ENCODE measurements at places on chromosomes 2 and 18. TPM values are rescaled to one million over a fixed set of nuclear protein-coding genes. Genes with fewer than 3 reads are reported as not detected.

DNA sequence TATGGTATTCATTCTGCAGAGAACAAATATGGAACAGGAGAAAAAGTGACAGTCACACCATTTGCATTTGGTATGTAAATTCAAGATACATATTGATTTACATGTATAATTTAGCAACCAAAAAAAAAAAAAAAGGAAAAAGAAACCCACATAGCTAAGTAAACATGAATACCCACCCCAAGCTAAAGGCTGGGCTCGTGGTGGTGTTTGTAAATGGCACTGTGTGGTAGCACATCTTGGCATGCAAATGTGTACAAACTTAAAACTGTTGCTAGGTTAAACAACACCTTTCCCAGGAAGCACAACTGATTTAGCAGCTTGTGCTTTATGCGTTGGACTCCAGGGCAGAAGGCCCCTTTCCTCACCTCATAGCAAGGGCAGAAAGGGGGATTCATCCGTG is 481.1 kb upstream of the CELF4 start:
- no peaks in the 10 kb centered on the region for H3K27me3 ChIP-seq
- no peak overlapping the region for H3K27ac ChIP-seq
- H3K4me1 ChIP-seq, result no peaks in the 10 kb centered on the region
- no peaks in the 10 kb centered on the region for H3K36me3 ChIP-seq

DNA sequence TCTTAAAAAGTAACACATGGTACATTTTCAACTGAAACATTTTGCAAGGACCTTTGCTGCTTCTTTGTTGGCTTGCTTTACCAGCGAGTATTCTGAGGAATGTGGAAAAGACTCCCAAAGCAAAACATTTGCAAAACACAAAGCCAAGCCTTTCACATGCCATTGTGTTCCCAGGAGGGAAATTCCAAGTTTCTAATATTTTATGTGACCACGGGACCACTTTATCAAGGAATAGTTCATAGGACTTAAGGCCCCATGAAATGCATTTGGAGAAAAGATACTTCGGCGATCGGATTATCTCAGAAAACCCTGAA is 26.2 kb downstream of the CYP27C1 start:
- no peak overlapping the region for H3K27ac ChIP-seq
- H3K4me1 ChIP-seq, result no peaks in the 10 kb centered on the region
- H3K27me3 ChIP-seq, result no peaks in the 10 kb centered on the region
- no peak overlapping the region for H3K4me3 ChIP-seq
- DNase-seq, result no peak

- H3K27me3 ChIP-seq, result peaks cover 12% of the 10 kb centered on the region
- no peak for DNase-seq
- H3K4me1 ChIP-seq, result no peaks in the 10 kb centered on the region
Measured at GRCh38 chr2:219570194-219570923, 980 bp downstream of the OBSL1 start.

GRCh38 chr18:28114472-28114871 is 62.5 kb downstream of the CDH2 start:
- no peaks in the 10 kb centered on the region for H3K4me1 ChIP-seq
- H3K36me3 ChIP-seq, result no peaks in the 10 kb centered on the region
- no peak overlapping the region for H3K4me3 ChIP-seq
- H3K27ac ChIP-seq, result no peak overlapping the region
- no peak for DNase-seq

- no peaks in the 10 kb centered on the region for H3K36me3 ChIP-seq
- H3K4me1 ChIP-seq, result no peaks in the 10 kb centered on the region
- H3K4me3 ChIP-seq, result no peak overlapping the region
Measured at GRCh38 chr2:156918410-156918809, 339.1 kb upstream of the GALNT5 start.

Gene ABCG5
- total RNA-seq, result not detected

DNA sequence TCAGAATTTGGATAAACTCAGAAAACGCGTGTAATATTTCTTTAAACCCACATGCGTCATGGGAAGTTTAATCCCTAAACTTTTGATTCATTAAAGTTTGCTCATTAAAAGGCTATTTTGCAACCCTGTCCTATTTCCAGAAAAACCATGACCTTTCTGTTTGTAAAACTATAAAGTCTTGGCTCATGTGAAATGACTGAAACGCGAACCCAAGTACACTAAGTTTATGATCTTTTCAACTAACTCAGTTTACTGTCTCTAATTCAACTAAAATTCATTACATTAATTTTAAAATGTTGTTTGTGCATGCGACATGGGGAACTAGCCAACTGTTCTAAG is 3.9 kb upstream of the RPL31 start:
- peaks cover 9% of the 10 kb centered on the region for H3K4me1 ChIP-seq
- no peak overlapping the region for H3K27ac ChIP-seq
- H3K36me3 ChIP-seq, result peaks cover 5% of the 10 kb centered on the region
- H3K4me3 ChIP-seq, result no peak overlapping the region
- no peaks in the 10 kb centered on the region for H3K27me3 ChIP-seq

DNA sequence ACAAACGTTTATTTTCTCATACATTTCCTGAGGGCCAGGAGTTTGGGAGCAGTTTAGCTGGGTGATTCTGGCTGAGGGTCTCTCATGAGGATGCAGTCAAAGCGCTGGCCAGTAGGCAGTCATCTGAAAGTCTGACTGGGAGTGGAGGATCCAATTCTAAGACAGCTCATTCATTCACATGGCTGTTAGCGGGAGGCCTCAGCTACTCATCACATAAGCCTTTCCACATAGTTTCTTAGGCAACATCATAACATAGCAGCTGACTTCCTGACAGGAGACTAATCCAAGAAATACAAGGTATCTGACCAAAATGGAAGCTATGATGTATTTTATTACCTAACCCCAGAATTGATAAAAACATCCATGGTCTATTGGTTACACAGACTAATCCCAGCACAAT is 2.9 kb upstream of the MRPL44 start:
- DNase-seq, result no peak
- H3K27ac ChIP-seq, result no peak overlapping the region
- peaks cover 29% of the 10 kb centered on the region for H3K4me1 ChIP-seq
- H3K27me3 ChIP-seq, result no peaks in the 10 kb centered on the region
- H3K4me3 ChIP-seq, result no peak overlapping the region
- no peaks in the 10 kb centered on the region for H3K36me3 ChIP-seq

Gene ZNF396
- total RNA-seq, result 1.7 TPM

GRCh38 chr2:105761931-105762515 is 17.3 kb downstream of the NCK2 start:
- H3K4me1 ChIP-seq, result peaks cover 97% of the 10 kb centered on the region
- H3K36me3 ChIP-seq, result no peaks in the 10 kb centered on the region
- H3K4me3 ChIP-seq, result peak overlapping the region; percentile 29
- no peaks in the 10 kb centered on the region for H3K27me3 ChIP-seq
- no peak for DNase-seq

Gene CFAP210
- not detected for total RNA-seq

DNA sequence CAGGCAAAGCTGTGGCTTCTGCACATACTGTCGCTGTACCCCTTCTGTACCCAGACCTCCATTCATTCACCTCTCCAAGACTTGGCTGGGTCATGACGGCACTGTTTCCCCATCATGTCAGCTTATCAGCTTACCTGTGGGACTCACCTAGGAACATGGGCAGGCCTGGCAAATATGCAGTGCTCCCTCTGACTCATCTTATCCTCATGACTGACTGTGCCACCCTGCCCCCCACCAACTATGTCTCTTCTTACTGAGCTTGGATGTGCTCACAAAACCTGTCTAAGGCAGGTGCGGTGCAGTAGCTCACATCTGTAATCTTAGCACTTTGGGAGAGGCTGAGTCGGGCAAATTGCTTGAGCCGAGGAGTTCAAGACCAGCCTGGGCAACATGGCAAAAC is 152.4 kb downstream of the MGAT5 start:
- H3K4me3 ChIP-seq, result no peak overlapping the region
- no peaks in the 10 kb centered on the region for H3K27me3 ChIP-seq
- H3K36me3 ChIP-seq, result no peaks in the 10 kb centered on the region
- no peak overlapping the region for H3K27ac ChIP-seq

Gene SLC16A14
- 1.0 TPM for total RNA-seq

DNA sequence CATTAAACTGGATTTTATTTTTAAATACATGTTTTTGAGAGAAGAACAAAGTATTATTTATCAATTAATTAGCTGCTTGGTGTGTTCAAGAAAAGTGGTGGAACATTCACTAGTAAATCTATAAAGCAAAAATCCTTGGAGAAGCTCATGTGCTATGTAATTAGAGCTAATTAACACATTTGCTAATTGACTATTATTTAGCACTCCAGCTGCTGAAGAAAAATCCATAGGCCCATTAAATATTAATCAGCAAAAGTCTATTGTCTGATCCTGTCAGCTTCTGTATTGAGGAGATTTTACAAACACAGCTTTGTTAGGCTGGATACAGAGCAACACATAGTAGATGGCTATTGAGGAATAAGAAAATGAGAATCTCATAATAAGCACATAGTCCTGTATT is 336.1 kb downstream of the RBM43 start:
- no peaks in the 10 kb centered on the region for H3K36me3 ChIP-seq
- no peaks in the 10 kb centered on the region for H3K27me3 ChIP-seq
- H3K4me1 ChIP-seq, result no peaks in the 10 kb centered on the region
- DNase-seq, result no peak
- H3K27ac ChIP-seq, result no peak overlapping the region

Gene SERPINB7
- total RNA-seq, result not detected

Gene OLA1
- 146 TPM for total RNA-seq

- no peaks in the 10 kb centered on the region for H3K27me3 ChIP-seq
- no peak for DNase-seq
- H3K4me3 ChIP-seq, result no peak overlapping the region
- H3K4me1 ChIP-seq, result peaks cover 17% of the 10 kb centered on the region
- H3K36me3 ChIP-seq, result no peaks in the 10 kb centered on the region
Measured at GRCh38 chr18:59145055-59145454, 5.4 kb downstream of the SEC11C start.

- H3K4me3 ChIP-seq, result no peak overlapping the region
- no peaks in the 10 kb centered on the region for H3K36me3 ChIP-seq
- H3K27ac ChIP-seq, result no peak overlapping the region
Measured at GRCh38 chr18:3383381-3383915, 66.5 kb upstream of the TGIF1 start.

Gene MREG
- total RNA-seq, result 25.4 TPM

DNA sequence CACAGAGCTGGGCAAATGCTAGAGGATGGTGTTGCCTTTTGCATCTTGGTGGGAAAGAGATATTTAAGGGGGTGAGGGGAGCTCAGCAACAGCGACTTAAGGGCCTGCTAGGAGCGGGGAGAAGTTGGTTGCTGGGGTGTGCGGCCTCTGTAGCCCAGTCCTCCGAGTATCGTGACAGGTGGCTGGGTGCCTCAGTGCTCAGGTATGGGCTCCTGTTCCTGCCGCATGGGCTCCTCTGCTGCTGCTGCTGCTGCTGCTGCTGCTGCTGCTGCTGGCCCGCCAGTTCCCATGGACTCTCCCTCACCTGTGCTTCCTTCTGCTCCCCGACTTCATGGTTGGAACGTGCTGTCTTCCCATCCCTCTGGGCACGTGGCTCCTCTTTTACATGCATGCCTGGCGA is 22.0 kb downstream of the AGAP1 start:
- H3K27me3 ChIP-seq, result no peaks in the 10 kb centered on the region
- no peaks in the 10 kb centered on the region for H3K4me1 ChIP-seq
- no peak overlapping the region for H3K27ac ChIP-seq

Gene TUBB8B
- total RNA-seq, result not detected

DNA sequence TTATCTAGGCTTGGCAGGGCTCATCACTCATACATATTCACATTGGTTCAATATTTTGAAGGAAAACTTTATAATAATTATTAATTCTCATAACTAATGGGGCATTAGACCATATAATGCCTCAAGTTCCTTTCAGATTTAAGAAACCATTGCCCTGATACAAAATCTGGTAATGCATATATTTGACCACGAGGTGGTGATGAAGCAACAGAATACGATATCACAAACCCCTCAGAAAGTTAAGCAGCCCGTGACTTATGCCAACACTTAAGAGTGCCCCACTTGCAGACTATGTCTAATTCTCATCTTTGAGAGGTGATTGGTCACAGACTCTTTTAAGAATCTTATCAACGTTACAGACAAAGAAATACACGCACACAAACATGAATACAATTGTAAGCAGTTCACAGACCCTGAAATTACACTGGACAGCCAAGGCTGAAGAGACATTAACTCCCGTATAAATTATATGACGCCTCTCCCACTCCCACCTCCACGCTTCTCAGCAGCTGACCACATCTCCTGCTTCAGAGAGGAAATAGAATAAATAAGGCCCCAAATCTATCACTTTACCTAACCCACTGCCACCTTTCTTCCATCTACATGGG is 20.7 kb upstream of the DNAH6 start:
- H3K36me3 ChIP-seq, result no peaks in the 10 kb centered on the region
- H3K27ac ChIP-seq, result no peak overlapping the region
- no peaks in the 10 kb centered on the region for H3K27me3 ChIP-seq
- H3K4me3 ChIP-seq, result no peak overlapping the region

DNA sequence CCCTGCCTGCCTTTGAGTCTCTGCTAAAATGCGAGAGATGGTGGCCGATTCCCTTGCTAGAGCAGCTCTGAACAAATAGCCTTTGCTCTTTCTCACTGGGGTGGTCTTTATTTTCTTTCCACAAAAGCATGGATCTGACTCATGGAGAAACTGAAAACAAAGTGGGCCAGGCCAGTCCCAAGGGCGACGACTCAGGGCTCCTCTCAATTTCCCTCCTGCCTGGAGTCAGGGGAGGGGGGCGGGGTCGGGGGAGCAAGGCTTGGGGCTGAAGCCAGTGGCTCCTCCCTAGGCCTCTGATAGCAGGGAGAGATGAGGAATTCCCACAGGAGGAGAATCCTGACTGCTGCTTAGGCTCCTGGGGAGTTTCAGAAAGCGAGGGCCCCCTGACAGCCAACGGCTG is 17.1 kb upstream of the IL1R2 start:
- H3K27ac ChIP-seq, result no peak overlapping the region
- H3K27me3 ChIP-seq, result no peaks in the 10 kb centered on the region
- no peak for DNase-seq
- no peaks in the 10 kb centered on the region for H3K4me1 ChIP-seq
- H3K4me3 ChIP-seq, result no peak overlapping the region
- no peaks in the 10 kb centered on the region for H3K36me3 ChIP-seq

GRCh38 chr2:217890445-217890844 is 112.3 kb downstream of the TNS1 start:
- H3K4me1 ChIP-seq, result no peaks in the 10 kb centered on the region
- H3K4me3 ChIP-seq, result no peak overlapping the region
- DNase-seq, result no peak

DNA sequence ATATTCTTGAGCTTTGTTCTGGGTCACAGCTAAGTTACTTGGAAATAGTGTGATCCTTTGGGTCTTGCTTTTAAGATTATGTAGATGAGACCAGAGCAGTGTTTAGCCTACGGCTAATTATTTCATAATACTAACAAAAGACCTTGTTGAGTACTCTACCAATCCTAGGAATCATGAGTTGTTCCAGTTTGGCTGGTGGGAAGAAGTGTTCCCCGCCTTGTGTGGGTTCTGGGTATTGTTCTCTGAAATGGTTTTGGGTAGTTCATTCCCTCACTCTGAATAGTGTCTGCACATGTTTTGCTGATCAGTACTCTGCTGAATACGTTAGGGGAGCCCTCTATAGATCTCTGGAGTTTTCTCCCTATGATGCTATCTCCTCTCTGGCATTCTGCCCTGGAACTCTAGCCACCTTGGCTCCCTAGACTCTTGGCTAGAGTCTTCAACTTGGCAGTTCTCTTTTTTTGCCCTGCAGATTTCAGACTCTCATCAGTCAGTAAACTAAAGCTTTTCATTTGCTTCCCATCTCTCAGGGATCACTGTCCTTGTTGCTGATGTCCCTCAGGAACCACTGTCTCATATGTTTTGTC is 48.4 kb downstream of the NEMP2 start:
- H3K27me3 ChIP-seq, result no peaks in the 10 kb centered on the region
- peaks cover 19% of the 10 kb centered on the region for H3K36me3 ChIP-seq
- H3K4me3 ChIP-seq, result no peak overlapping the region
- no peak overlapping the region for H3K27ac ChIP-seq
- no peak for DNase-seq
- no peaks in the 10 kb centered on the region for H3K4me1 ChIP-seq
